Upper lobe of left lung (tissue), 6 donors: ENCODE measurements at places on chromosomes 11 and 22. TPM values are rescaled to one million over a fixed set of nuclear protein-coding genes. Genes with fewer than 3 reads are reported as not detected.

- no peaks in the 10 kb centered on the region for H3K27me3 ChIP-seq
- H3K36me3 ChIP-seq: no peaks in the 10 kb centered on the region
- no peaks in the 10 kb centered on the region for H3K4me1 ChIP-seq
- no peak for DNase-seq
- no peak overlapping the region for H3K27ac ChIP-seq
- no peak overlapping the region for H3K4me3 ChIP-seq
Measured at GRCh38 chr11:85385547-85385946, 241.6 kb downstream of the DLG2 start.

The KBTBD4 gene
- total RNA-seq: 18.5 TPM

- H3K36me3 ChIP-seq: peaks cover 2% of the 10 kb centered on the region
- no peaks in the 10 kb centered on the region for H3K27me3 ChIP-seq
- peak; percentile 27 for DNase-seq
- peak overlapping the region; percentile 92 for H3K27ac ChIP-seq
Measured at GRCh38 chr11:57427727-57428082, 784 bp upstream of the SLC43A3 start.

DNA sequence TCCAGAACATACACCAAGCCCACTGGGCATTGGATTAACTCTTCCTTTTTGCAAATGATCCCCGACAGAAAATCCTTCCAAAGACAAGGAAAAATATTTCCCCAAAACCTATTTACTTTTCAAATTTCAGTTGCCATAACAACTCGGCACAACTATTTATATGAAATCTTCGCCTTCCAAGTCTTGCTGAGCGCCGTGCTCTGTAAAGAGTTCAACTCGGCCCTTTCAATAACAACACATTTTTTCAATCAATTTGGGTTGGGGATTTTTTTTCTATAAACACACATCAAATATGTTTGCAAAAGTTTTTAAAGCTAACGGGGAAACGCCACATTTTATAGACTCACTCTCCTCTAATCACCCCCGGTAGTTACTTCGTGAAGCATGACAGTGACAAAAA, 333.8 kb downstream of the MN1 start:
- no peak overlapping the region for H3K4me3 ChIP-seq
- no peaks in the 10 kb centered on the region for H3K4me1 ChIP-seq
- no peaks in the 10 kb centered on the region for H3K36me3 ChIP-seq
- DNase-seq: no peak
- H3K27me3 ChIP-seq: no peaks in the 10 kb centered on the region

DNA sequence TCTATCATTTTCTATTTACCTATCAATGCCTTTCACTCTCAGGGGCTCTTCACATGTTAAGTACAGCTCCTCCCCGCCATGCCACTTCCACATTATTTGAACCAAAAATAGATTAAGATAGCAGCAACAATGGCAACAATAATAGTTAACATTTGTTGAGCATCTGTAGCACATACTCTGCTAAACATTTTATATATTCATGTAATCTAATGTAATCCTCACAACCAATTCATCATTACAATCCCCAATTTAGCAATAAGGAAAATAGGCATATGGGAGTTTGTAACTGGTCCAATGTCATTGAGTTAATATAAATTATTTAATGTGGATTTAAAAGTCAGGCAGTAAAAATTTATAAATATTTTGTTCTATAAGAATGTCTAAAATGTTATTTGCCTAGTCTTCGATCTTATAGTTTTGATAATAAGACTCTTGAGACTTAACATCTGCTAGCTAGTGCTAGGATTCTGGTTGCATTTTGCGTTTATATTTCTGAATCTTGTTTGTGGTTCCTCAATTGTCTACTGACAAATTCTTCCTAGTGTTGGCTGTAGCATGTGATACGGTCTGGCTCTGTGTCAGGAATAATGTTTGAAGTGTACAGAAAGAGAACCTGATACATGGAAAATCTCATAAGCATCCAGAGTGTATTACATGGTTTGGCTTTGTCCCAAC, 621.5 kb upstream of the LUZP2 start:
- no peak overlapping the region for H3K27ac ChIP-seq
- DNase-seq: no peak
- no peaks in the 10 kb centered on the region for H3K36me3 ChIP-seq
- H3K4me3 ChIP-seq: no peak overlapping the region
- no peaks in the 10 kb centered on the region for H3K4me1 ChIP-seq
- no peaks in the 10 kb centered on the region for H3K27me3 ChIP-seq

GRCh38 chr11:35040221-35040942, 98.6 kb upstream of the CD44 start:
- no peak overlapping the region for H3K27ac ChIP-seq
- no peaks in the 10 kb centered on the region for H3K36me3 ChIP-seq
- H3K4me1 ChIP-seq: peaks cover 27% of the 10 kb centered on the region
- H3K4me3 ChIP-seq: no peak overlapping the region
- no peak for DNase-seq
- no peaks in the 10 kb centered on the region for H3K27me3 ChIP-seq

- no peaks in the 10 kb centered on the region for H3K27me3 ChIP-seq
- H3K4me3 ChIP-seq: peak overlapping the region; percentile 100
- H3K27ac ChIP-seq: peak overlapping the region; percentile 84
- H3K4me1 ChIP-seq: peaks cover 42% of the 10 kb centered on the region
- peak; percentile 52 for DNase-seq
Measured at GRCh38 chr11:66070604-66071380, 720 bp downstream of the PACS1 start.

GRCh38 chr11:20620988-20621387, 21.6 kb downstream of the SLC6A5 start:
- no peak for DNase-seq
- H3K27me3 ChIP-seq: no peaks in the 10 kb centered on the region
- no peaks in the 10 kb centered on the region for H3K4me1 ChIP-seq
- H3K36me3 ChIP-seq: no peaks in the 10 kb centered on the region
- no peak overlapping the region for H3K4me3 ChIP-seq
- H3K27ac ChIP-seq: no peak overlapping the region

GRCh38 chr22:35891442-35891841, 137.2 kb downstream of the RBFOX2 start:
- no peaks in the 10 kb centered on the region for H3K36me3 ChIP-seq
- no peaks in the 10 kb centered on the region for H3K27me3 ChIP-seq
- no peak overlapping the region for H3K4me3 ChIP-seq

- H3K4me3 ChIP-seq: peak overlapping the region; percentile 91
- peak; percentile 73 for DNase-seq
- peak overlapping the region; percentile 97 for H3K27ac ChIP-seq
- no peaks in the 10 kb centered on the region for H3K27me3 ChIP-seq
- H3K36me3 ChIP-seq: no peaks in the 10 kb centered on the region
Measured at GRCh38 chr11:130070846-130071200, 1.1 kb downstream of the APLP2 start.

The KRTAP5-10 gene
- not detected for total RNA-seq

The OR2AG2 gene
- total RNA-seq: 0.59 TPM

- H3K4me3 ChIP-seq: no peak overlapping the region
- H3K27me3 ChIP-seq: no peaks in the 10 kb centered on the region
- H3K27ac ChIP-seq: no peak overlapping the region
- DNase-seq: no peak
- peaks cover 32% of the 10 kb centered on the region for H3K36me3 ChIP-seq
Measured at GRCh38 chr11:66330931-66331330, 5.3 kb downstream of the RIN1 start.

The RPUSD4 gene
- total RNA-seq: 18.6 TPM

DNA sequence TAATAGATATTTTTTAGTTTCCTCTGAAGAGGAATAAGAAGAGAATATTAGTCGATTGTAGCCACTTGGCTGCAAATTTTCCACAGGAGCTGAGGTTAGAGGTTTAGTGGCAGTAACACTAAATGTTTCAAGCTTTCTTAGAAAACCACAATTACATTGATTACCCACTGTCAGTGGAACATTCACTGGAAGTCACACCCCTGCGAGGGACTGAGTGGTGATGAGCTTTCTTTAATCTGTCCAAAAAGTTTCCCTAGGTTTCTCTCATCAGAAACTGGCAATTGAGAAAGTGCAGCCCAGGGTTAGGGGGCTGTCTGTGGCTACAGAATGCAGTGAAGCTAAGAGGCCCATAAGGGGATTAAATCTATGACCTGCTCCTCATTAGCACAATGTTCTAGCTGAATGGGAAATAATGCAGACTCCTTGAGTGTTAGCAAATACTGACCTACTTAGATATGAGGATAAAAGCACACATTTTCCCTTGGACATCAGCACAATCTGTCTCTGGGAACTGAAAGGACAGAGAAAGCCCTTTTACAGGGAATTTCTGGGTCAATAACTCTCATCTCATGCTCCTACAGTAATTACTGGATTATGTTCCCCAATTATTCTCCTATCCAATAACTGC, 189.5 kb downstream of the FAM76B start:
- no peaks in the 10 kb centered on the region for H3K36me3 ChIP-seq
- no peak overlapping the region for H3K4me3 ChIP-seq
- DNase-seq: no peak
- H3K27me3 ChIP-seq: no peaks in the 10 kb centered on the region

The P2RX6 gene
- 22.0 TPM for total RNA-seq

GRCh38 chr11:82986446-82986845, 84.9 kb downstream of the DDIAS start:
- no peaks in the 10 kb centered on the region for H3K27me3 ChIP-seq
- H3K36me3 ChIP-seq: peaks cover 27% of the 10 kb centered on the region
- H3K4me3 ChIP-seq: no peak overlapping the region
- H3K4me1 ChIP-seq: no peaks in the 10 kb centered on the region
- no peak overlapping the region for H3K27ac ChIP-seq
